ENCODE measurements at places on chromosomes 13 and 19.

GRCh38 chr13:90171649-90172048 is 1175.8 kb upstream of the MIR17HG start:
- no peak for DNase-seq

- peak; percentile 65 for DNase-seq
These were observed at the start of gene FFAR1 for GRCh38 chr19:35347171-35347929. FFAR1 (plus strand) TSS chr19:35347902; CDS start chr19:35351552, 3,650 bp downstream.

GRCh38 chr13:64746845-64747244 is 2483.3 kb downstream of the PCDH9 start:
- no peak for DNase-seq

DNA sequence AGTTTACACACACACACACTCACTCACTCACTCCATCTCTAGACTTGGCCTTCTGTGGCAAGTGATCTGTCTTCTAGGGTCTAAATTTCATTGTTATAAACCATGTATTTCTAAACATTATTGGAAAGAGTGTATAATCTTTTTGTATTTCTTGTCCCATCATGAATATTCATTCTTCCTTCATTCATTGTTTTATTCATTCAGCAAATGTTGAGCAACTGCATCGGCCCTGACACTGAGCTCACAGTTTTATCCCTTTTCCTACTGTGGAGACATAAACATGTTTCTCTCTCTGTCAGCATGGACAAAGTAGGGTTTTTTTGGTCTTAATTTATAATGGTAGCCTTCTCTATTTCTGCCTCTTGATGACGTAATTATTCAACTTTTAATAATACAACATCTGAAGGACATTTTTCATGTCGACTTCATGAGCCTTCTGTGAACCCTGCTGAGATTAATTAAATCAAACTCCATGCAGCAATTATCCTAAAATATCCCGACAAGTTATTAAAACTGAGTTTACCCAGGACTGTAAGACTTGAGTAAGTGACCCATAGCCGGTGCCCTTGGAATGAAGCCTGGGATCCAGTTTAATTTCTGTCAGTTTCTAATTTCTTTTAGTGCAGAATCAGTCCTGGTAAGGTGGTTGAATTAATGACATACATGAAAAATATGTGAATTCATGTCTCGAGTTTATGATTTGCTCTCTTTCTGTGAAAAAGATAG is 7.3 kb downstream of the SPATA13 start:
- no peak for DNase-seq

DNA sequence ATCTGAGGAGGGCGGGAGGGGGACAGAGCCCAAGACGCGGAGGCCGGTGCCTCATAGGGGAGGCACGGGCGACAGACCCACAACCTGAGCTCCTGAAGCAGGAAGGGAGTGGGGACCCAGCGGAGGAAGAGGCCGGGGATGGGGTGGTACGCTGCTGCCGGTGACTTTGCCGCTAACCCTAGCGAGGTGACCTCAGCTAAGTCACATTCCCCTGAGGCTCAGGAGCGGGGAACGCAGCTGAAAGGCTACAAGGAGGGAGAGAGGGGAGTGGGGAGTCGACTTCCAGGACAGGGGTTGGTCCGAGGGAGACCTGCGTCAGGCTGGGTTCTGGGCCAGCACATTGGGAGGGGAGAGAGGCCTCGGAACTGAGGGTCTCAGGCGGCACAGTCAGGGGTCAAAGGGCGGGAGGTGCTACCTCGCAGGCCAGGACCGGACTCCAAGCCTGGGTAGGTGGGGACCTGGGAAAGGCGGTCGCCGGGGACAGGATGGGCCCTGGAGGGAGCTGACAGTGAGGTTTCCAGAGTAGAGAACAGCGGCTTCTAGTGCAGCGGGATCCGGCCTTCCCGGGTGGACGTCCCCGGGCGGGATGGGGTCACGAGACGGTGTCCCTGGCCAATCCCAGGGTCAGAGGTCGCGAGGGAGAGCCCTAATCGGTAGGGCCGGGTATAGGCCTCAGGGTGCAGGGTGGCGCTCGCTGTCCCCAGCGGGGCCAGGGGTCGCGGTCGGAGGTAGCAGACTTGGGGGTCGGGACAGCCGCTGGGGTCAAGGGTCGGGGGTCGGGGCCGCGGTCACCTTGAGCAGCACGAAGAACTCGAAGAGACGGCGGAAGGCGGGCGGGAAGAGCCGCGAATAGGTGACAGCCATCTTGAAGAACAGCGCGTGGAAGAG is 699 bp downstream of the TMEM259 start:
- DNase-seq: no peak

GRCh38 chr19:3721131-3721886 is 13.1 kb downstream of the TJP3 start:
- peak; percentile 94 for DNase-seq

GRCh38 chr19:1172353-1173158 is 1.5 kb downstream of the SBNO2 start:
- no peak for DNase-seq

DNA sequence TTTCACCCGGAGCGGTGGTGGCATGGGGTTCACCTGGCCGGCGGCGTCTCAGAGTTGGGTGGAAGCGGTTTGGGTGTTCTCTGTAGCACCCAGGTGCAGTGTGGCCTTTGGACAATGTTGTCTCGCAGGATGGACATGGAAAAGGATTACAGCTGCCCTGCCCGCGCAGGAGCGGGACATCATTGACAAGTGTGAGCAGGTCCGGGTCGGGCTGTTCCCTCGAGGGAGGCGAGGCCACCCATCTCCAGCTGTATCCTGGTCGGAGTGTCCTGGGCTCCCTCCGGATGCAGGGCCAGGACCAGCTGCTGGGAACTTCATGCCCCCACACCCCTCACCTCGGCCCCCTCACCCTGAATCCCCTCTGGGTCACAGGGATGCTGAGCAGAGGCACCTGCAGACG is 7.8 kb upstream of the ZNF14 start:
- peak; percentile 8 for DNase-seq

GRCh38 chr19:18060472-18060871 is 26.3 kb downstream of the IL12RB1 start:
- DNase-seq: no peak

DNA sequence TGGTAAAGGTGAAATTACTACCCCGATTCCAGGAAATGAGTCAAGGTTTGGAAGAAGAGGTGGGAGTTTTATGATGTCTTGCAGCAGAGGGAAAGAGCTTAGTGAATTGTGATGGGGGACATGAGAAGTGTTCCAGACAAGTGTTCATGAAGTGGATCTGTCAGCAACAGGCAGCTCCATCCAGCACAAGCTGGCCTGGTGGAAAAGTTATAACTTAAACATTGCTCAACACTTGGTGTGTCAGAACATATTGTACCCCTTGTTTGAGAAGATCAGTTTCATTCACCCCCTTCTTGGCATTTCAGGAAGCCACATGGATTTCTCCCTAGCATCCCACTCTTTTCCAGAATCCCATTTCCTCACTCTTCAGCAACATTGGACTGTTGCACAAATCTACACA is 222.0 kb downstream of the B3GLCT start:
- no peak for DNase-seq

- no peak for DNase-seq
These were observed 14.4 kb upstream of the UQCR11 start for GRCh38 chr19:1619703-1620102.

DNA sequence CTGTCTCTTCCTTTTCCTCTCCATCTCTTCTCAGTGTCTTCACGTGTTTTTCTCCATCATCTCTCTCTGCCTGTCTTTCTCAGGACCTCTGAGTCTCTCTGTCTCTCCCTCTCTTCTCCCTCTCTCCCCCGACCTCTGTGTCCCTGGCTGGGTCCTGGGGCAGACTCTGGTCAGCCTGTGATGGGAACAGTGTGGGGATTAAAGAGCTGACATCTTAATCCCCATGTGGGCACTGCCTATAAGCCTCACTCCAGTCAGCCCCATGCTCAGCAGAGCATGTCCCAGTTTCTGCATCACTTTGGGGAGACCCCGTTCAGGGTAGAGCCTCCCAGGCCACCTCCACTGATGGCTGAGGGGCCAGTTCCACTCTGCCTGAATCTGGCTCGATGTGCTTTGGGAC is 16.2 kb downstream of the EGLN2 start:
- DNase-seq: no peak

DNA sequence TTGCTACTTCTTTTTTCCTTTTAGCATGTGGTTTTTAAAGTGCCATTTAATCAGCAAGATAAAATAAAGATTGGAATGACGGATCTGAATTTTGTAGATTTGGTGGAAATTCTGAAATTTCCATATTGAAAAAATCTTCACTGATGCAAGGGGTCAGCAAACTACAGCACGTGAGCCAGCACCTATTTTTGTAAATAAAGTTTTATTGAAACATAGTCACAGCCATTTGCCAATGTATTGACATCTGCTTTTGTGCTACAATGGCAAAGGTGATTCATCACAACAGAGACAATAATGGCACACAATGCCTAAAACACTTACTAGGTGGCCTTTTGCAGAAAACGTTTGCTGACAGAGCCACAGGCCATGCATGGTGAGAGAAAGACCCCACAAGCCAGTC is 226.4 kb downstream of the ABCC4 start:
- no peak for DNase-seq

DNA sequence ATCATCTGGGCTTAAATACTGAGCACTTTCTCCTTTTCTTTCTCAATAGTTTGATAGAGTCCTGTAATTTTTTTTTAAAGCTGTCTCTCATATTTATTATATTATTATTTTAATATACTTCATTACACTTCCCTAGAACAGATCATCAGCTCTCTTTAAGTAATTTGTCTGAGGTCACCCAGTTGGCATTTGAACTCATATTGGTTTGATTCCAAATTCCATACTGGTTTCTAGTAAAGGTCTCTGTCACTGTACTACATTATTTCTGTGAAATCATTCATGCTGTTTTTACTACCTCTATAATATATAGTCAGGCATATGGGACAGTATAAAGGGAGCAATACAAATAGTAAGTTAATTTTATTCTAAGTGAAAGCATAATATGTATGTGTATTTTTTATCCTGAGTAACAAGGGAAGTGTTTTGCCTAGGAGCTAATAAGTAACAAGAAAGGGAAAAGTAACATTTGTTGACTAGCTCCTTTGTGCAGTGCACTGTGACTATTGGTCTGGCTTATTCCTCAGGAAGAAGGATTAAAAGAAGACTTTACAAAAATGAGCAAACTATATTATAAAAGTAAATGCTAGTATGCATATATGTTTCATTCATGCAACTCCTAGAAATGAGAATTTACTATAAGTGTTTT is 14.3 kb downstream of the LPAR6 start:
- DNase-seq: no peak

- DNase-seq: no peak
These were observed 30.2 kb downstream of the MAP4K1 start for GRCh38 chr19:38587562-38587961.

DNA sequence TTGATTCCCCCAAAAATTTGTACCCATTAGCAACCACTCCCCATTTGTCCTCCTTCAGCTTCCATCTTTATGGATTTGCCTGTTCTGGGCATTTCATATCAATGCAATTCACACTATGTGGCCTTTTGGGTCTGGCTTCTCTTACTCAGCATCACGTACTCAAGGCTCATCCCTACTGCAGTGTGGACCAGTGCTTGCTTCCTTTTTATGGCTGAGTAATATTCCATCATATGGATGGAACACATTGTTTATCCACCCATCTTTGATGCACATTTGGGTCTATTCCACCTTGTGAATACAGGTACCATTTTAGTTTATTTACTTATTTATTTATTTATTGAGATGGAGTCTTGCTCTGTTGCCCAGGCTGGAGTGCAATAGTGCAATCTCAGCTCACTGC is 12.5 kb upstream of the PIK3R2 start:
- no peak for DNase-seq

GRCh38 chr19:31515931-31516330 is 166.7 kb upstream of the TSHZ3 start:
- DNase-seq: no peak

DNA sequence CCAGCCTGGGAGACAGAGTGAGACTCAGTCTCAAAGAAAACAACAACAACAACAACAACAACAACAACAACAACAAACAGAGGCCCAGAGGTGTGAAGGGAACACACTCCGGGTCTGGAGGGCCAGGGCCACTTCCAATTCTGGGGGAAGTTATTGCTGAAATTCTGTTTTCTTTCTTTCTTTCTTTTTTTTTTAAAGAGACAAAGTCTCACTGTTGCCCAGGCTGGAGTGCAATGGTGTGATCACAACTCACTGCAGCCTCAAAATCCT is 3.5 kb upstream of the CAPS start:
- DNase-seq: no peak

DNA sequence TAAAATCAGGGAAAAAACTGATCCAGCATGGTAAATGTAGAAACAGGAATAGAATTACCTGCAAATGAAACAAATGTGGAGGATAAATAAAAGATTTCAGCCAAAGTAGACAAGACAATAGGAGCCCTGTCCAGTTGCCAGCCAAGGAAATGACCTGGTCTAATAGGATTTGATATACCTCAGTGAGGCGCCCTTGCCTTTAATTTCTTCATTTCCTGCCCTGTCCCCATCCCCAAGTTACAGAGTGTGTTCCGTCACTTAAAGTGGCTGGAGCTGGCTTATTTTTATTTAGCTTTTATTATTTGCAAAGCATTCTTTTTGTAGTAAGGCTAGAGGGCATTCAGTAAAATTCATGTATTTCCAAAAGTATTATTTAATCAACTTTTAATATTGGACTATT is 1022.0 kb downstream of the EFNB2 start:
- DNase-seq: no peak

DNA sequence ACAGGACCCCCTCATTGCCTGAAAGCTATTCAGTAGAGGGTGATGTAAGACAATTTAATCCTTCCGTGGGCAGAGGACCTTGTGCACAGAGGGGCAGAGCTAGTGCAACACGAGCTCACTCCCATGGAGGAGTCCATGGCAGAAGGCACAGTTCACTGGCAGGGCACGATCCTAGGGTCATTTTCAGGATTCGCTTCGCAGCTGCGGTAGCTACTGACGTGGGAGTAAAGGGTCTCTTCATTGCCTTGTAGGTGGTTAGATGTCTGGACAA is 207.8 kb downstream of the FOXO1 start:
- no peak for DNase-seq

GRCh38 chr13:71624653-71625600 is 242.1 kb downstream of the DACH1 start:
- DNase-seq: no peak

DNA sequence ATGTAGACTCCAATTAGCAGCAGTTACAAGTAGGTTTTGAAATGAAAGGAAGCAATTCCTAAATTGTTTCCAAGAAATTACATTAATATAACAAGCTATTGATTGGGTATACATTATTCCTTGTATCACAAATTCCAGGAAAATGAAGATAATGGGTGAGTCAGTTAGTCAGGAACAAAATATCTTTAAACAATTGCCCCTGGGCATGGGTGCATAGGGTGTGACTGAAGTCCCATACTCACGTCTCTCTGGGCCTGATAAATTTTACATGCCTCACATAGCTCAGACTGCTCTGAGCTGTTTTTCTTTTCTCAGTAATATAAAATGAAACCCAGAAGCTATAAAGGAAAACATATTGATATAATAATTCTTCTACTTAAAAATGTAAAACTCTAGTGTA is 87.8 kb downstream of the FNDC3A start:
- DNase-seq: no peak

GRCh38 chr19:58429745-58430144 is 10.2 kb downstream of the ZNF132 start:
- no peak for DNase-seq

DNA sequence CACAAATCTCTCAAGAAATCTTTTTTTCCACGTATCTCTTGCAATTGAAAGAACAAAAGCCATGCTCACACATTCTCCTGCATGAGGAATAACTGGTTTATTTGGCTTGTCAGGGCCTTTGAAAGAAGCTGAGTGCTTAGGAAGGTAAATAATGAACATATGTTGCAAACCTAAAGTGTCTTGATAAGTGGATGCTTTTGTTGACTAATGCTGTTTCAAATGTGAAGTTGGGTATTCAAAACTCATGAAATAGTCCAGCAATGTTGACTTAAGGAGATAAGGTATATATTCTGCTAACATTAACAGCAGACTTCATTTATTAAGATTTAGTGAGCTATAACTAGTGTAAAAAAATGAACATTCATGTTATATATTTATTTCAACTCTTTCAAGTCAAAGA is 1792.7 kb upstream of the MIR17HG start:
- DNase-seq: no peak
